ENCODE measurements at places on chromosomes 12 and 14.

DNA sequence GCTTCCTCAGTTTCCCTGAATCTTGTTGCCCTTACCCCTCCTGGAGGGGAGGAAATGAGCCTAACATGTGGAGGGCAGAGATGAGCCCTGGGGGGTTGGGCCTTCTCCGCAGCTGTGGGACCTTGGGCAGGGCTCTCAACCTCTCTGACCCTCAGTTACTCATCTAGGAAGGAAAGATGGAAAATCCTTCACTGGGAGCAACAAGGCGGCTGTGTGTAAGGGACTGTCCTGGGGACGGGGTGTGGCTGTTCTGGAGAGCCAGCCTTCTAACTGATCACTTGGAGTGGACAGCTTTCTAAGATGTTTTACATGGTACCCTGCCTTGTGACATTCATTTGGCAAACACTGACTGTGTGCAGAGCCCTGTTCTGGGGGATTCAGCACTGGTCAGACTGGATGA is 14.7 kb downstream of the BEGAIN start:
- DNase-seq, result no peak

DNA sequence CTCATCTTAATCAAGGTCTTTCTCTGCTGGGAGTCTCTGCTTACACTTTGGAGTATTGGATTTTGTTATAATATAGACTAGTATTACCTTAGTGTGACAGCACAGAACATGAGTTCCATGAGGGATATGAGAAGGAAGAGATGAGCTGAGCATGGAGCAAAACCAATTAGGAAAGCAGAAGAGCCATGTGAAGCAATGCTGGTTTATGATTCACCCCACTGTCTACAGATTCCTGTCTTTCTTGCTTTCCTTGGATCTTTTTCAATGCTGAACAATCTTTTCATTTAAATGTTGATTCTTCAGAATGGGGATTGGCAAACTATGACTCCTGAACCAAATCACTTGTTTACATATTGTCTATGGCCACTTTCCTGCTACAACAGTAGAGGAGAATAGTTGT is 70.4 kb upstream of the KITLG start:
- no peak for DNase-seq

DNA sequence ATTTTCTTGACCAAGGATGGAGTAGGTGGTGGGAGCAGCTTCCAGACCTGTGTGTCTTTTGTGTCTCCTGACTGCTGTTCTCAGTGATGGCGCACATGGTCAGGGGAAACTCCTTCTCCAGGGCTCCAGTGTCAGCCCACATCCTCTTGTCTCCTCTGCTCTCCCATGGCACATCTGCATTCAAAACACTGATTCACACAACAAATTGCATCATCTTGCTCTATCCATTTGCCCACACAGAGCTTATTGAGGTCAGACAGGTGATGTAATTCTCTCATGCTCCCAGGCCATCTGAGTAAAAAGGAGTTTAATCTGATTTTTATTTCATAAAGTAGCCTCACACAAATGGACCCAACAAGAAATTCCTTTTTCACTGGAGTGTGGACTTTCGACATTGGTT is 21.8 kb upstream of the TMEM132C start:
- no peak for DNase-seq

- DNase-seq, result no peak
Measured at GRCh38 chr14:76201162-76201561, 49.4 kb downstream of the GPATCH2L start.

- DNase-seq, result no peak
Measured at GRCh38 chr12:29314416-29314815, 66.6 kb downstream of the ERGIC2 start.

Measured in NCI-H1417 (cell line).